Left colon (tissue), 2 donors: ENCODE measurements at places on chromosomes 13 and 19. TPM values are rescaled to one million over a fixed set of nuclear protein-coding genes. Genes with fewer than 3 reads are reported as not detected.

- DNase-seq = no peak
Measured at GRCh38 chr13:102399791-102400674, 1.8 kb downstream of the FGF14 start.

CBLC gene
- 79.1 TPM for total RNA-seq

DNA sequence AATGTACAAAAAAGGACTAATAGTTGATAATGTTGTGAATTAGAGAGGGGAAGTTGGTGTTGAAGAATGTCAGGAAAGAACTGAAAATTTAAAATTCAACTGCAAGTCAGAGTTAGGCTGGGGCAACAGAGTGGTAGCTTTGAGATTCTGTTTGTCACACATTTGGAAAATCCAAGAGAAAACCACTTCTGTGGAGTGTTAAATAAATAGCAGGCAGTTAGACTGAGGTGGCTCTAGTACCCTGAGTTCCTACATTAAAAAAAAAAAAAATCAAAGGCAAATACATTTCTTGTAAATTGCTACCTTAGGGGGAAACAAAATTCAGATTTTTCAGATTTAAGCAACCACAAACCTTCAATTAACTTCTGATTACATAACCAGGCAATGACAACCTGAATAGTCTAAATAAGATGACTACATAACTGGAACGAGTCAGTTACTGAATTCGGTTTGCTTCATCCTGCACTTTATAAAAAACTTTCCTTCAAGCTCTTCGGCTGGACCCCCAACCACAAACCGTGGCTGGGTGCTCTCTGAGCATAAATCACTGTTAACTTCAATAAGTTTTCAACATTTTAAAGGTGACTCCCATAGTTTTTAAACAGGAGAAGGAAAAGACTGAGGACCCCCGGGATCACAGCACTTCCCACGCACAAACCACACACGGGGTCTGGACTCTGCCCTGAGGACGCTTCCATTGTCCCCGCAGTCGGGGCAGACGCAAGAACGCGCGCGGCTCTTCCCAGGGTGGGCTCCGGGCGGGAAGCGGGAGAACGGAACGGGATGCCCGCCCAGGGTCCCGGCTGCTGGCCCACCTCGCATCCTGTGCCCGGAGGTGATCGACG, 725 bp downstream of the ZNF682 start:
- no peak for DNase-seq

DNA sequence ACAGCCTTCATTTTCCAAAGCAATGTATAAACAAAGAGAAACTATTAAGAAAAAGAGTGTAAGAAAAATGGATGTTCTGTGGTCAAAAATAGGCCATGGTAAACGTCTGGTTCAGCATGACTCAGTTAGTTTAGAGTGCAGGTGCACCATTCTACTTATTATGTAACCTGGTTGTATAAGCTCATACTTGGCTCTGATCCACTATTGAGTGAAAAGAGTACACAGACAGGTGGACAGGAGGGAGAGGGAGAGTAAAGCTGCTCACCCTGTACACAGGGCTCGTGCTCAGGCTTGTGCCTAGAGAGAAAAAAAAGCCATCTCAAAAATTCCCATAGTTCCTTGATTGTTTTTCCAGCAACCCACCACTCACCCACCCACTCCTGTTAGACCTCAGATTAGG, 85.8 kb upstream of the ZNF91 start:
- no peak for DNase-seq

GRCh38 chr13:63195726-63196125, 1780.1 kb upstream of the PCDH20 start:
- no peak for DNase-seq

DNA sequence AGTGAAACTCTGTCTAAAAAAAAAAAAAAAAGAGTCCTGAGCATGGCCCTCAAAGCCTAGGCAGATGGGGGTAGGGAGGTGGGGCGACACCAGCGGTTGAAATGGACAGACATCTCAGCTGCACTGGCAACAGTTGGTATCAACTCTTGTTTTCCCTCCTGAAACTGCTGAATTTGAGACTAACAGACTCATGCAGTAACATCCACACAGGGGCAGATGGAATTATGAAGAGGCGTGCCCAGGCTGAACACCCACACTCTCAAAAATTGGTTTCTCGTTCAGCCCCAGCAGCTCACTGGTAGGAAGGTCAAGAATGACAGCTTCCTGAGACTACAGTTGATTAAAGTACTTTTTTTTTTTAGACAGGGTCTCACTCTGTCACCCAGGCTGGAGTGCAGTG, 24.1 kb downstream of the PBX4 start:
- DNase-seq = no peak

FBXO27 gene
- 2.8 TPM for total RNA-seq

DNA sequence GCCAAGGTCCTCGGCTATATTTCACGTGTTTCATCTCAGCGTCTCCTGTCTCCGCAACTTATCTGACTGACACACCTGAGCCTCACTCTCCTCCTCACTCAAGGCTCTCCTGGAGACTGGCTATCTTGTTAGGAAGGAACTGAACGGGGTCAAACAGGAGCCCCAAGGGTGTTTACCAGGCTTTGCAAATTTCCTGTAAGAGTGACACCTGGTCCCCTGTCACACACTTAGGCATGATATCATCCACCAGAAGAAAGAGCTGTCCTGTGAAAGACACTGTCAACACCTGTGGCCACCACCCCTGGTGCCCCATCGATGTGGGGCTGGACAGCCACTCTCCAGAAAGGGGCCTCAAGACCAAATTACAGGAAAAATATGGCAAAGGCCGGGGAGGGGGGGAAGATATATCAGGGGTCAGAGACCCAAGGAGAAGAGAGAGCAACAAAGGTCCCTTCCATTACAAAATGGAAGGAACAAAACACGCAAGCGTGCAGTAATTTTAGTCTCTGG, 2.9 kb downstream of the CD70 start:
- no peak for DNase-seq

- DNase-seq = no peak
Measured at GRCh38 chr13:67200605-67201004, 29.5 kb downstream of the PCDH9 start.

DNA sequence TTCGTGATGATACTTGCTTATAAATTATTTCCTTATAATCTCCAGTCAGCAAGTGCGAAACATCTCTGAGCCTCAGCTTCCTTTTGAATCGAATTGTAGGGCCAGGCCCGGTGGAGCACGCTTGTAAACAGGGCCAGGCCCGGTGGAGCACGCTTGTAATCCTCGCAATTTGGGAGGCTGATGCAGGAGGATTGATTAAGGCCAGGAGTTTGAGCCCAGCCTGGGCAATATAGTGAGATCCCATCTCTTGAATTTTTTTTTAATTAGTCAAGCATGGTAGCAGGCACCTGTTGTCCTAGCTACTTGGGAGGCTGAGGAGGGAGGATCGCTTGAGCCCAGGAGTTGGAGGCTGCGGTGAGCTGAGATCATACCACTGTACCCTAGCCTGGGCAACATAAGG, 116.2 kb upstream of the MCF2L start:
- DNase-seq = no peak

DMKN gene
- total RNA-seq = 8.8 TPM

DNA sequence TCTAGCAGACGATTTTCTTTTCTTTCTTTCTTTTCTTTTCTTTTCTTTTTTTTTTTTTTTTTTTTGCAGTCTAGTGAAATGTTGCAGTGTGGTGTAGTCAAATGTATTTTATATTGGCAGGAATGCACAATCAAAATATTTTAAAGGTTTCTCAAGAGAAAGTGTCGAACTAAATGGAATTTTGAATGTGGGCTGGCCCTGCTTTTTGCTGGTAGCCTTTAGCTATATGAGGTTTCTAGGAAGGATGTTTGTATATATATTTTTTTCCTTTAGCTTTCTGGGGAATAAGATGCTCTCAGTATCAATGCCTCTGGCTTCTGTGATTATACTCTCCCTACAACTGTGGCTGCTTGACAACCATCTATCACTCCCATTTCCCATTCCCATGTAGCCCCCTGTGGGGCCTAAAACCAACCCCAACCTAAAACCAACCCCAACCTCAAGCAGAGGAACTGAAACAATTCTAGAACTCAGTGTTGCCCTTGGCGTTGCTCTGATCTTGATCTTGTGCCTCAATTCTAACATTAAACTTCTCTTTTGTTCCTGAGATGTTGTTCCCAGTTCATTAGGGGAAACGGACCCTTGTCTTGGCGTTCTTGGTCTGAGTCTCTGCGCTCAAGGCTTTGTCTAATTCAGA, 27.1 kb downstream of the CYSLTR2 start:
- no peak for DNase-seq

- no peak for DNase-seq
Measured at GRCh38 chr19:38834104-38834490, 2.5 kb upstream of the ECH1 start.

DNA sequence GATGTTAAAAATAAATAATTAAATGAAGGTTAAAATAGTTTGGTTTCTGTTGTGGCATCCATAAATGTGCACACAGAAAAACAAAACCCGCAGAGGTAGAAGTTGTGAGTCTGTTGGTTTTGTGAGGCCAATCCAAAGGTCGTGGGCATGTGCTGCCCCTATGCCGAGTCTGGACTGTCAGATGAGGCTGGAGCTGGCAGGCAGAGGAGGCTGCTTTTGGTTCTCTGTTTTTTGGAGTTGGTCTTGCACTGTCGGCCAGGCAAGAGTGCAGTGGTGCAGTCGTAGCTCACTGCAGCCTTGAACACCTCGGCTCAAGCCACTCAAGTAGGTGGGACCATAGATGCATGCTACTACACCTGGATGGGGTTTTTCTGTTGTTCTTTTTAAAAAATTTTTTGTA, 43.7 kb downstream of the TSSK6 start:
- DNase-seq = no peak

- DNase-seq = no peak
Measured at GRCh38 chr19:10782795-10783194, 53.2 kb downstream of the TMED1 start.

PGLYRP1 gene
- total RNA-seq = not detected

DNA sequence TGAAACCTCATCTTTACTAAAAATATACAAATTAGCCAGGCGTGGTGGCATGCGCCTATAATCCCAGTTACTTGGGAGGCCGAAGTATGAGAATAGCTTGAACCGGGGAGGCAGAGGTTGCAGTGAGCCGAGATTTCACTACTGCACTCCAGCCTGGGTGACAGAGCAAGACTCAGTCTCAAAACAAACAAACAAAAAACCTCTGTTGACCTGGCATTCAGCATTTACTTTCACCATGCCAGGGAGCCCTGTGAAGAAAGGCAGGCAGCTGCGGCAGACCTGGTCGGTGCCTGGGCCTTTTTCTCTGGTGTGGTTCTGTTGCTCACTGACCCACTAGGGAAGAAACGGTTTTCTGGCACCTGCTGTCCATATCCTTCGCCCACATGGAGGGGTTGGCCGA, 49.8 kb downstream of the DNM2 start:
- DNase-seq = no peak

DNA sequence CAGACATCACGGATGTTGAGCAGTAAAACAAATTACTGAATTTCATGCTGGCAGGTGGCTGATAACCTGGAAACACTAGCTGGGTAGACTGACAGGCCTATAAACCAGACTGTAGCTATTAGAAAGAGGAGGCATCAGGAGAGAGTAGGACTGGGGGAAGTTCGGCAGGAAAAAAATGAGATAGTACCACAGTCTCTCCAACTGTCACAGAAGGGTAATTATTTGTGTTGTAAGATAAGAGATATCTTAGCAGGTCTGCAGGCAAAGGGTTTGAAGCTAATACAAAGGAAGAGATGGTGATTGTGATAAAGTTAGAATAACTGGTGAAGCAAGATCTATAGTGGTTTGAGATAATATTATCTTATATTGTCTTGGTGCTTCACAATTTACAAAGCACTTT, 41.7 kb downstream of the MIPEP start:
- no peak for DNase-seq
